ENCODE measurements at places on chromosomes 12 and 14.

DNA sequence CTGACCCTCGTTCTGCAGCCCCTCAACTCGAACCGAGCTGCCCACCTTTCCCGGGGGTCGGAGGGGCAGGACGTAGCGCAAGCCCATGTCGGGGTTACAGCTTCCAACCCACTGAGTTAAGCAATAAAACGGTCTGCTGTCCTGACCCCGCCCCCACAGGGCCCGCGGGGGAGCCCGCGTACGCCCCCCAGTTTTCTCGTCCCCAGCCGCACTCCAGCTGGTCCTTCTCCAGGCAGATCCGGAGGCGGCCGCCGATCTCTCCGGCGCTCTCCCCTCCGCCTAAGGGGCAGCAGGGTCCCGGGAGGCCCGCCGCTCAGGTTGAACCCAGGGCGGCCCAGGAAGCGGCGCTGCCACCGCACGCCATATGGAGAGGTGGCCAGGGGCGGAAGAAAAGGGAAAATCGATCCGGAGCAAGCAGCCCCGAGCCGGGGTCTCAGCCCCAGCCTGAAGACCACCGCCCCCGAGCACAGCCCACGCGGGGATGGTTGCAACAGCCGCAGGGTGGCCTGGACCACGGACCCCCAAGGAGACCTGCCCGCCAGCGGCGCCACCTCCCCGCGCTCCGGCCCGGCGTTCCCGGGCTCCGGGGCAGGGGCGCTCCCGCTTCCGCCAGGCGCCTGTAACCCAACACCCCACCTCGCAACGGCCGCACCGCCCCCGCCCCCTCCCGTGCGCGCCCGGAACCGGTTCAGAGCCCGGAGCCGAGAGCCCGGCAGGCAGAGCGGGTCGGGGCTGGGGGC is 760 bp downstream of the ACTN1 start:
- DNase-seq, result peak; percentile 81

GRCh38 chr12:66584673-66585072 is 94.2 kb downstream of the GRIP1 start:
- DNase-seq, result no peak

DNA sequence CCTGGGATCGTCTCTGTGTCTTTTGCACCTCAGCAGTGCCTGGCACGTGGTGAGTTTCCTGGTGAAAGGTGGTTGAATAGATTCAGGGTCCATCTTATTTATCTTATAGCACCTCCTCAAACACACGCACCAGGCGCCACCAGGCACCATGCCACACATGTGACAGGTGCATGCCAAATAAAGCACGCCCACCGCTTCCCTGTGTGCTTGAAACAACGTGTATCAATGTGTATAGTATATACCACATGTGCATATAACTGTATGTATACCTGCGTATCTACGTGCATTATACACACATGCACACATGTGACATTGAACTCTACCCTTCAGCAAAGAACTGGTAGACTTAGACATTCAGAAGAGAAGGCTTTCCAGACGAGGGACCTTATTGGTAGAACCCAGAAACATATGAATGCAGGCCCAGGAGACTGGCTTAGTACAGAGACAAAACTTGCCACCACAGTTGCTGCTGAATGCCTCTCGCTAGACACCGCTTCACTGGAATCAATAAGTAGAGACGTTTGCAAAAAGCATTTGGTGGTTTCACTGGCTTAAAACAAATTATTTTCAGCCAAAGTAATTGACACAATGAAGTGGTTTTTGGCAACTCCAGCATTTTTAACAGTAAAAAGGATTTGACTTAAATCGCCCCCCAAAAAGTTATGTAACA is 10.0 kb downstream of the EML1 start:
- no peak for DNase-seq

- peak; percentile 94 for DNase-seq
Observed at GRCh38 chr12:53099071-53099882, 1.8 kb downstream of the IGFBP6 start.

GRCh38 chr12:120323772-120324171 is 3.8 kb downstream of the PLA2G1B start:
- DNase-seq, result no peak

GRCh38 chr12:120453977-120454376 is 7.7 kb downstream of the GATC start:
- DNase-seq, result no peak

GRCh38 chr12:12451098-12451497 is 94.2 kb downstream of the BORCS5 start:
- no peak for DNase-seq

GRCh38 chr12:121217063-121217462 is 7.1 kb downstream of the P2RX4 start:
- no peak for DNase-seq

DNA sequence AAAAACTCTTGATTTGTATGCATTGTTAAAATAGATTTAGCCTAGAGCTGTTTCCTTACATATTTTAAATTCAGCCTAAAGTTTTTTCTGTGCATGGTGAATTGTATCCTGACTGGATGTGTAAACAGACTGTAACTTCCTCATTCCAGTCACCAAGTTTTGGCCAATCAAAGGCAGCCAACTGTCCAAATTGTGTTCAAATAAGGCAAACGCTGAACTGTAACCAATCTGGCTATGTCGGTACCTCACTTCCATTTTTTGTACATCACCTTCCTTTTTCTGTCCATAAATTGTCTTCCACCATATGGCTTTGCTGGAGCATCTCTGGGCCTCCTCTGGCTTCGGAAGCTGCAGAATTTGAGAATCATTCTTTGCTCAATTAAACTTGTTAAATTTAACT is 1921.9 kb upstream of the SEL1L start:
- DNase-seq, result no peak

GRCh38 chr12:114678028-114678427 is 5.9 kb downstream of the TBX3 start:
- no peak for DNase-seq

DNA sequence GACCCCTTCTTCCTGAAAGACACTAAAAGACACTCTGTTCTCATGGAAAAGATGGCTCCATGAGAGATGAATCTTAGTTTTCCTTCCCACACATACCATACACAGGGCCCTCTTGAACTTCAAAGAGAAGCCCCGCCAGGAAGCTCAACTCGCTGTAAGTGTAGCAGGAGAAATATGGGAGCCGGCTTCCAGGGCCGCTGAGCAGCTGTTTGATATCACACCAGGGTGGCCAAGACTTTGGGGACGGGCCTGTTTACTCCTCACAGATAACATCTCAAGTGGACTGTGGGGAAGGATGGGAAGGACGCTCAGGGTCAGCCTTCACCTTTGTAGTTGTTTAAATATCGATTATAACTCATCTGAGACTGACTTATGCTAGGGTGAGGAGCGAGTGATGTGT is 235.5 kb upstream of the TBX3 start:
- DNase-seq, result no peak

GRCh38 chr12:47102845-47103651 is 23.3 kb upstream of the AMIGO2 start:
- no peak for DNase-seq

GRCh38 chr14:86626530-86626929 is 1096.6 kb downstream of the FLRT2 start:
- DNase-seq, result no peak

GRCh38 chr14:75425446-75425845 is 2.4 kb upstream of the JDP2 start:
- no peak for DNase-seq

GRCh38 chr12:24630856-24631255 is 318.0 kb downstream of the BCAT1 start:
- no peak for DNase-seq
